ENCODE measurements at places on chromosomes 7 and 10.

DNA sequence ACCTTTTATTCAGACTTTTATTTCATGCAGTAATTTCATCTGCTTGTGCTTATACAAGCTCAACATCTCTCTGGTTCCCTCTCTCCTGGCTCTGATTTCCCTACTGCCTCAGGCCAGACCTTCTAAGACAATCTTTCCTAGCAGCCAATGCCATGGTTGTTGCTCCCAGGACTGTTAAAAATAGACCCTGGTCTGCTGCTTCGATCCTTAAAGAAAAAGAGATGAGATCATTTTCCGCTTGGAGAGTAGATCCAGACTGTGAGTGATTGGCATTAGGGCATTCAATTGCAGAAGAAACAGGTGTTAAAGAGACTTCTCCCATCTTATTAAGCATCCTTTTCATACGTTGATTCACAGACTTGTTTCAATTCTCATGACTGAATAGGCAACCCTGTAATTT, 68.4 kb upstream of the ITGB1 start:
- no peak for DNase-seq

DNA sequence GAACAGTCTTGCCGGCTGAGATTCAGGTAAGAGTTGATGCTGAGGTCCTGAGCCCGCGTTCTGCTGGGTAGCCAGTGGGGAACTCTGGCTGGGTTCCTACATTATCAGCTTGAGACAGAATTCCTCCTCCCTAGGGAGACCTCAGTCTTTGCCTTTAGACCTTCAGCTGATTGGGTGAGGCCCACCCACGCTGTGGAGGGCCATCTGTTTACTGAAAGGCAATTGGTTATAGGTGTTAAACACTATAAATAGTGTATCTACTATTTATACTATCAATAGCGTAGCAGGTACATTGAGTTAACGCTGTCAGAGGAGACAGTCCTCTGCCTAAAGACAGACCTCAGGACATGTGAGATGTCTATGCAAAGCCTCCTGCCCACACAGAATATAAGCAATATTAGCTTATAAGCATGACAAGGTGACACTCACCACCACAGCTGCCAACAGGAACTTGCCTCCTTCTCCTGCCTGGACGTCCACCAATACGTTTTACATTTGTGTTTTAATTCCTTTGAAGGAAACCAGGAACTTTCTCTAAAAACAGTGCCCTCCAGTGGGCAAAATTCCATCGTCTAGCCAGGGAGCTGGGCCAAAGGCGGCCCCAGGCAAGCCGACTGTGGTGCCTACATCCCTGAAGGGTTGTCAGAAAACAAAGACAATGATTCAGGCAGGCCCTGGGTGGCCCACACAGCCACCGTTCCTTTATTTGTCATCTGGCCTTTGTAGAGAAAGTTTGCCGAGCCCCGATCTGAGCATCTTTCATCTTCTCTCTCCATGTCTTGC, 58.8 kb downstream of the INSIG1 start:
- DNase-seq = peak; percentile 55

DNA sequence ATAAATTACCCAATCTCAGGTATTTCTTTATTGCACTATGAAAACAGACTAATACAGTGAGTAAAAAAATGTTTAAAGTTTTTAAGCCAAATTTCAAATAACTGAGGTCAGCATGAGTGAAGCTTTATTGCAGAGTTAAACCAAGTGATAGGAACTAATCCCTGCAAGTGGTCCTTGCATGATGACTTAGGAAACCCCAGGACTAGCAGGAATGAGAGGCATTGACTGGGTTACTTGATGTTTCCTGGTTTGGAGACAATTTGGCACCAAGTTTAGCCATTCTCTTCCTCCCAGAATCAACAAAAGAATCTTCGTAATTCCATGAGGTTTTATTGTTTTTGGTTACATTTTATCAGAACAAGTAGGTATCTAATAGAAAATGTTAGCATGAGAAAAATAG, 194.2 kb downstream of the BICC1 start:
- no peak for DNase-seq

DNA sequence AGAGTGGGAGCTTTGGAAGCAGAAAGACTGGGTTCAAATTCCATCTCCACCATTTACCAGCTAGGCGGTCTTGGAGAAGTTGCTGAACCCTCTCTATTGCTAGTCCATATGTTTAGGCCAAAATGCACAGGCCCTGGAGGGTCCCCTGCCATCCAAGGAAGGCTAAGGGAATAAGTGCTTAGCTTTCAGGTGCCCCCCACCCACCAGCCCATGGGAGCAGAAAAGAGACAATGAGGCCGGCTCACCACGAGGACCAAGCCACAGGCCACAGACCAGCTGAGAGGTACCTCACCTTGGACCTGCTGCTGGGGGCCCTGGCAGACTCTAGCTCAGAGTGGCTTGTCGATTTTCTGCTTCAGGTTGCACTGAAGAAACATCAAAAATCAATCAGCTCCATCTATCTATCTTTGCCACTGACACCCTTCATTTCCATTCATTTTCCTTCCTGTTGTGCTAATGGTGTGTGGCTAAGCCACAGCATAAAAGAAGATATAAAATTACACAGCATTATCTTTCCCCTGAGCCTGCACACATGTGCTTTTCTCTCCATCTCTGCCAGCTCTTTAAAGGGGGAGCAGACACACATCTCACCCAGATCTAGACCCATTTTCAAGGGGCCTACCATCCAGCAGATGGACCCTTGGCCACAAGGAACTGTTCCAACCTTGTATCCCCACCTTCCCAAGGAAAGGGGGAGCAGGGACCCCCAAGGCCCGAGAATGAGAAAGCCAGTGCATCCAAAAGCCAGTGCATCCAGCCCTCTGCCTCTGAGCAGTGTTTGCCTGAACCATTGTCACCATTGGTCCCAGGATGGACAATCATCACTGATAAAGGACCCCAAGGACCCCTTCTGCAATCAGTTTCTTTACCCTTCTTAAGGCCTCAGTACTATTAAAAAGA, 65.4 kb downstream of the GRID1 start:
- no peak for DNase-seq

- no peak for DNase-seq
Observed at GRCh38 chr10:118116715-118117449, 70.1 kb upstream of the RAB11FIP2 start.

GRCh38 chr7:20114468-20114867, 102.7 kb downstream of the MACC1 start:
- peak; percentile 91 for DNase-seq

- DNase-seq = peak; percentile 84
Observed at GRCh38 chr10:5071411-5072198, 22.6 kb upstream of the AKR1C3 start.

GRCh38 chr7:149865437-149865836, 8.3 kb upstream of the ATP6V0E2 start:
- peak; percentile 74 for DNase-seq

DNA sequence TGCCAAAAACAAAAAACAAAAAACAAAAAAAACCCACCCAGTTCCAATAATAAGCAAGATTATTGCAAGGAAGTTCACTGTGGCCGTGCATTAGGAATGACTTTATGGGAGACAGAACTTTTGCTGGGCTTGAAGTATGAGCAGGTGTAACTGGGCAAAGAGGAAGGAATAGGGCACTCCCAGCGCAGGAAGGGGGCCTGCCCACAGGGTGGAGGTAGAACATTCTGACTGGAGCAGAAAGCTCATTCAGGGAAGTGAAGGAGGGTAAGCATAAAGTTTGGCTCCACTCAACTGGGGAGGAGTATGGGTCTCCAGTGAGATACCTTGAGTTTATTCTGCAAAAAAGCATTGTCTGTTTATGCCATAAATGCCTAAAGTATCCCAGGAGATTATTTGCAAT, 42.1 kb upstream of the WIPF3 start:
- peak; percentile 30 for DNase-seq

- no peak for DNase-seq
Observed at GRCh38 chr10:6278519-6279120, 75.9 kb downstream of the PFKFB3 start.

DNA sequence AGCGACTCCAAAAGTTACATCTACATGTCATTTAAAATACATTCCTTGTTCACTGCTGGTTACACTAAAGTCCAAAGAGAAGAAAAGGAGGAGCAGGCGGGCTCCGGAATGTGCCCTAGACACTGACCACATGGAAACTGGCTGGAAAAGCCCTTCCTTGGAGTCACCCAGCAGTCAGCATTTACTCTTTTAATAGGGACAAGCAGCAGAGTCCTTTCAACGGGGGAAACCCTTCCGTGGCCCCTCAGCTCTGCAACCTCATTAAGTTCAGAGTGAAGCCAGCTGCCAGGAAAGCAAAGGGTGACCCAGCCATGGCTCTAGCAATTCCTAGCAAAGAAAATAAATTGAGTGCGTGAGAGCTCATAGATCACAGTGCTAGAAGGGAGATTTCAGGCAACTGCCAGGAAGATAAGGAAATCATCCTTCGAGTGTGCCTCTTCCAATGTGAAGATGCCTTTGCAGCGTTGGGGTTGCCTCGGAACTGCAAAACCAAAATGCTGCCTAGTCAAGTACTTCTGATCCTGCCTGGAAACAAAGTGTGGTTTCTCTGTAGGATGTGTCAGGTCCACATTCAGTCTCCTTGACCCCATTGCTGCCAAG, 101.6 kb downstream of the SORBS1 start:
- DNase-seq = no peak

GRCh38 chr7:45000093-45001032, at the start of gene CCM2:
Gene CCM2, plus strand, starts transcription at chr7:45000201. Its CDS starts 133 bp downstream, at chr7:45000334.
- peak; percentile 64 for DNase-seq

GRCh38 chr7:7352845-7353244, 170.5 kb downstream of the C1GALT1 start:
- no peak for DNase-seq

- DNase-seq = no peak
Observed at GRCh38 chr10:74652664-74653063, 173.7 kb upstream of the KAT6B start.

DNA sequence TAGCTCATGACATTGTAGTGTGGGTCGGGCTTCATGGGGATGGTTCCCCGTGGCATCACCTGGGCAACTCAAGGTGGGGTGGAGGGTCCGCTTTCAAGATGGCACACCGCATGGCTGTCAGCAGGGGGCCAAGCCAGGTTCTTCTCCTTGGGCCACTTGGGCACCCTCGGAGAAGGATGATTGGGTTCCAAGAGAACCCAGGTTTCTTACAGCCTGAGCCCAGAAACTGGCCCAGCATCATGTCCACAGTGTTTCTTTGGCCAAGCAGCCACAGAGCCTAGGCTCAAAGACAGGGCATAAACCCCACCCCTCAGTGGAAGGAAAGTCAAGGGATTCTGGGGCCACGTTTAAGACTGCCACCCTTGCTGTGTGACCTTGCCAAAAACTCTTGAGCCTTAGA, 110.6 kb downstream of the PTPN20 start:
- DNase-seq = no peak

DNA sequence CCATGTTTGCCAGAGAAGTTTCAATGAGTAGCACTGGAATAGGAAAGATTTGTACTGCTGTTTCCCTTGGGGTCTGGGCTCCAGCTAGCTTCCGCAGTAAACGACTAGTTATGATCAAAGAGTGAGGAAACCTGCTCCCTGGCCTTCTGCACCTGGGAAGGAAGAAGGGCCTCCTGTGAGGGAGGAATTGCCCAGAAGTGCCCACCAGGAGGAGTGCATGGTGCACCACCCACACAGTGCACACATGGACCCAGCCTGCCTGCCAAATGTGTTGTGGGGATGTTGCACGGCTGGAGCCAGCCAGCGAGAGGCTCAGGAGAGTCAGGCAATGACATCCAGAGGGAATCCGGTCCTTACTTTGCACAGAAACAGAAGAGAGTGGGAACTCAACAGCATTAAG, 27.0 kb upstream of the FAM107B start:
- DNase-seq = no peak

DNA sequence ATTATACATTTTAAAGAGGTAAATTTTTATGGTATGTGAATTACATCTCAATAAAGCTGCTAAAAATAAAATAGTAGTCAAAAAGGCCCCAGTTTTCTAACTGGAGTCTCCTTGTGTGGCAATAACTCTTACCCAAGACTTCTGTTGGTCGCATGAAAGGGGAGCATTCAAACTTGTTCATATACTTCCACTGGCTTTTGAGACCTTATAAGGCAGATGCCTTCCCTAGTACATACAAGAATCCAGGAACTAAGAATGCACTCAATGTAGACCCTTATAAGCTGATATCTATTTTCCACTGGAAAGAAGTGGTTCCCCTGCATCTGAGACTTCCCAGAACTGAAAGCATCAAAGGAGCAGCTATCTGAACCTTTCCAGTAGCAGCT, 13.0 kb downstream of the BCAP29 start:
- no peak for DNase-seq

GRCh38 chr7:143048827-143049226, 3.3 kb upstream of the OR6V1 start:
- no peak for DNase-seq

- DNase-seq = no peak
Observed at GRCh38 chr10:30039567-30039966, 19.8 kb downstream of the JCAD start.

GRCh38 chr7:74479961-74480829, 26.5 kb downstream of the GTF2IRD1 start:
- peak; percentile 67 for DNase-seq

DNA sequence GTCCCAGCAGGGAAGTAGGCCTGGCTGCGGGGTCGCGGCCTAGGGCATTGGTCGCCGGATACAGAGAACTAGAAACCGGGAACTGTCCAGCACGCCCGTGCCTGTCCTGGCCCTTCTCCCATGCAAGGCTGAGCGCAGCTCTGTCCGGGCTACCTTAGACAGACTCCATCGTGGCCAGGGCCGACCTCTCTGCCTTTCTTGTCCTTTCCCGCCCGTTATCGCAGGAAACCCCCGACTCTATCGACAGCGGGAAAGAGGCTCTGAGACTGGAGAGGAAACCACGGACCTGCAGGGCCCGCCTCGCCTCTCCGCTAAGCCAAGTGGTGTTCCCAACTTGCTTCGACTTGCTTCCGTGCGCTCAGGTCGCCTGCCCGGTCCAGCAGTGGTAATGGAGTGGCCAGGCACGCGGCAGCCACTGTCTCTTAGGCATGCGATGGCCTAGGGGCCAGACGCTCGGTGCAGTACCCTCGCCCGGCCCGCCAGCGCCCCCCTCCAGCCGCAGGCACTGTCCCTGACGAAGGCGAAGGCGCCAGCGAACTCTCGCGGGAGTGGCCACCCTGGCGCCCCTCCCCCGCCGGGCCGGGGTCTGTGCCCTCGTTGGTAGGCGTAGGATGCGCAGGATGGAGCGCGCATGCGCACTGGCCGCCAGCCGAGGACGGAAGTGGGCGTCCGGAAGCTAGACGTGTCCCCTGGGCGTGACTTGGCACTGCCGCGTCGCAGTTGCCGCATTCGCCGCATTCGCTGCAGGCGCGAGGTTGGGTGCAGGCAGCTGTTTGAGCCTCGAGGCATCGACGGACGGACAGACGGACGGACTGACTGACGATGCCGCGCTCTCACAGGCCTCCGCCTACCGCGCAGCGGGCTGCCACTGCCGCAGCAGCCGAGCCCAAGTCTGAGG, 54.4 kb downstream of the MCMBP start:
- peak; percentile 65 for DNase-seq

DNA sequence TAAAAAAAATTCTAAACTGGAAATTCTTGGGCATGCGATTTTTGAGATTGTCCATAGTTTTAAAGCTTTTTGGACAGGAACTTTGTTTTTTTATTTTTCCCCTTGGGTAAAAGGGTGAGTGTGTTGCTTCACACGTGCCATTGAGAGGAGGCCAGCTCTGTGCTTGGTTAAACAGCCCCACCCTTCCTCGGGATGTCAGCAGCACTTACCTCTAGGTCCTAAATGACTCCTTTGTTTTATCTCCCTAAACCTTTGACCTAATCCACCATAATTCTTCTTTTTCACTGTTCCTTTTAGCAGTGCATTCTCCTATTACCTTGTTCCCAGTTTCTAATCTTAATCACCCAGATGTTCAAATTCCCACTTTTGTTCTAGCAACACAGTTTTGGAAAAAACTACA, 83.5 kb downstream of the SEMA3D start:
- no peak for DNase-seq

GRCh38 chr7:122844191-122844988, 41.9 kb downstream of the CADPS2 start:
- no peak for DNase-seq

GRCh38 chr10:120583424-120584108, 126.5 kb downstream of the PLPP4 start:
- DNase-seq = peak; percentile 73

All from hematopoietic multipotent progenitor cell treated with erythropoietin and hydrocortisone succinate and interleukin-3 and kit ligand, for 4 days (in vitro differentiated cells).